ENCODE measurements at places on chromosomes 12 and 14. TPM values are rescaled to one million over a fixed set of nuclear protein-coding genes. Genes with fewer than 3 reads are reported as not detected.

LRRK2 gene
- total RNA-seq = 7.4 TPM

GTF2H3 gene
- 11.1 TPM for total RNA-seq

ARHGDIB gene
- 49.9 TPM for total RNA-seq

CRIP2 gene
- total RNA-seq = 1,011 TPM

PTHLH gene
- total RNA-seq = not detected

JPH4 gene
- 0.13 TPM for total RNA-seq

RDH12 gene
- total RNA-seq = not detected

CIROP gene
- not detected for total RNA-seq

TMEM132D gene
- not detected for total RNA-seq

NRL gene
- total RNA-seq = 0.75 TPM

SDSL gene
- 6.3 TPM for total RNA-seq

STON2 gene
- 12.0 TPM for total RNA-seq

LRCOL1 gene
- total RNA-seq = not detected

TMEM179 gene
- total RNA-seq = not detected

OR4K14 gene
- total RNA-seq = not detected

TBX3 gene
- 11.8 TPM for total RNA-seq

NCOR2 gene
- total RNA-seq = 133 TPM

RILPL1 gene
- 92.4 TPM for total RNA-seq

MGP gene
- 231 TPM for total RNA-seq

KLRK1 gene
- 0.46 TPM for total RNA-seq

SOX5 gene
- 2.2 TPM for total RNA-seq

KRT3 gene
- not detected for total RNA-seq

LRRC43 gene
- total RNA-seq = 0.81 TPM

TEX22 gene
- total RNA-seq = 1.9 TPM

CLEC1B gene
- not detected for total RNA-seq

CORO1C gene
- total RNA-seq = 69.1 TPM

BCL2L14 gene
- total RNA-seq = not detected

COQ5 gene
- total RNA-seq = 44.0 TPM

MARK3 gene
- 137 TPM for total RNA-seq

CMKLR1 gene
- total RNA-seq = 7.2 TPM

TEX52 gene
- not detected for total RNA-seq

STXBP6 gene
- total RNA-seq = 39.8 TPM

CCDC175 gene
- total RNA-seq = not detected

DIO2 gene
- total RNA-seq = 2.8 TPM

OR4K15 gene
- total RNA-seq = not detected

ADAM21 gene
- total RNA-seq = 0.48 TPM

Measured in Right ventricle myocardium superior (tissue), 1 donor.